ENCODE measurements at places on chromosomes 13 and 19.

DNA sequence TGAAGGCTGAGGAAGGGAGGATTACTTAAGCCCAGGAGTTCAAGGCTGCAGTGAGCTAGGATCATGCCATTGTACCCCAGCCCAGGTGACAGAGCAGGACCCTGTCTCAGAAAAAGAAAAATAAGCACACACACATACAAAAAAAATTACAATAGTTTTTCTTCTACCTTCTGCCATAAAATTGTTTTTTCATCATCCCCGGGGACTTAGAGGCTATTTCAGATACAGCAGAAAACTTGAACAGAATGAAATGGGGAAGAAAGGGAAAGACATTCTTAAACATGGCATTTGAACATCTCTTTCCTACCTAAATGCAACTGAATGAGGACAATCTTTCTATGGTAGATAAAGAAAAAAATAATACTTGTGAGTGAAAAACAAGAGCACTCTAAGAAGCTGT, 109.1 kb downstream of the KCTD12 start:
- DNase-seq = no peak

DNA sequence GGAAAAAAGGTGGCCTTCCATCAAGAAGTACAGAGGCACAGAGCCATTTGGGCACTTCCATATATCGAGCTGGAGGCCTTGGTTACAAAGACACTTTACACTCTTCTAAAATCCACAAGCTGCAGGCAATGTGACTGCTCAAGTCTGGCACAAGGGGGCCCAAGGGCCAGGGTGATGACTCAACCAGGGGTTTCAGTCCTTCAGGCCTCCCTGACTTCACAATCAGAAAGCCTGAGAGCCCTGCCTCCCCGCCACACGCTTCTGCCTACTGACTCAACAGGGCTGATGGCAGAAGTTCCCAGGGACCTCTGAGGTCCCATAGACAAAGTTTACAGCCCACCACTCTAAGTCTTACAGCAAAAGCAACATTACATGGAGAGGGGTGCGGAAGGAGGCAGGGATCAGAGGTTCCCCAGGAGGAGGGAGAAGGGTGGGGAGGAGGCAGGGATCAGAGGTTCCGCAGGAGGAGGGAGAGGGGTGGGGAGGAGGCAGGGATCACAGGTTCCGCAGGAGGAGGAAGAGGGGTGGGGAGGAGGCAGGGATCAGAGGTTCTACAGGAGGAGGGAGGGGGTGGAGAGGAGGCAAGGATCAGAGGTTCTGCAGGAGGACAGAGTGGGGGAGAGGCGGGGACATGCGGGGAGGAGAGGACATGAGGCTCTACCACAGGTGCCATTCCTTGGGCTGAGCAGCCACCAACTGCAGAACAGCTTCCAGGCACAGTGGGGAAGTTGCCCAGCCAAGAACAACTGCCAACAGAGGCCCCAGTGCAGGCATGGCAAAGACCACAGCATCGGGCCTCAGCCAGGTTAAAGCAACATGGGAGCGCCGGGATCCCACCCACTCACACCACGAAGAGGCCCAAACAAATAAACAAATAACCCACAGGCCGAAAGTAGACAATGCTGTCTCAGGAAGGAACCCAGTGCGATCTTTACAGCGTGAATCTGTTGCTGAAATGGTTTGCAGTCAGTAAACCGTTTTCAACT, 52.0 kb downstream of the SLC7A1 start:
- DNase-seq = peak; percentile 79

DNA sequence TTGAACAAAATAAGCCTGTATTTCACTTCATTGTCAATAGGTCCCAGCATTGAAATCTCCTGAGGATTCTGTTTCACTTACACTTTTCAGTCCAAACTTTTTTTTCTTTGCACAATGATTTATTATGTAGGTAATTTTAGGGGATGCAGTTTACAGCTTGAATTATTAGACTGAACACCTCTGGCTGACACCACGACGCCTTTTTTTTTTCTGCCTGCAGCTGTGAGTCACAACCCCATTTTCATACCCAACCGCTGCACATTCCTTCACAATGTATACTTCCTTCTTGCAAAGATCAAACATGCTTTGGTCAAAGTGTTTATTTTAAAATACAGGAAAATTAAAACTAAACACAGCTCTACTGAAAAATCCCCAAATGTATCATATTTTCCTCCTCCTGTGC, 11.4 kb downstream of the ZIC2 start:
- no peak for DNase-seq

DNA sequence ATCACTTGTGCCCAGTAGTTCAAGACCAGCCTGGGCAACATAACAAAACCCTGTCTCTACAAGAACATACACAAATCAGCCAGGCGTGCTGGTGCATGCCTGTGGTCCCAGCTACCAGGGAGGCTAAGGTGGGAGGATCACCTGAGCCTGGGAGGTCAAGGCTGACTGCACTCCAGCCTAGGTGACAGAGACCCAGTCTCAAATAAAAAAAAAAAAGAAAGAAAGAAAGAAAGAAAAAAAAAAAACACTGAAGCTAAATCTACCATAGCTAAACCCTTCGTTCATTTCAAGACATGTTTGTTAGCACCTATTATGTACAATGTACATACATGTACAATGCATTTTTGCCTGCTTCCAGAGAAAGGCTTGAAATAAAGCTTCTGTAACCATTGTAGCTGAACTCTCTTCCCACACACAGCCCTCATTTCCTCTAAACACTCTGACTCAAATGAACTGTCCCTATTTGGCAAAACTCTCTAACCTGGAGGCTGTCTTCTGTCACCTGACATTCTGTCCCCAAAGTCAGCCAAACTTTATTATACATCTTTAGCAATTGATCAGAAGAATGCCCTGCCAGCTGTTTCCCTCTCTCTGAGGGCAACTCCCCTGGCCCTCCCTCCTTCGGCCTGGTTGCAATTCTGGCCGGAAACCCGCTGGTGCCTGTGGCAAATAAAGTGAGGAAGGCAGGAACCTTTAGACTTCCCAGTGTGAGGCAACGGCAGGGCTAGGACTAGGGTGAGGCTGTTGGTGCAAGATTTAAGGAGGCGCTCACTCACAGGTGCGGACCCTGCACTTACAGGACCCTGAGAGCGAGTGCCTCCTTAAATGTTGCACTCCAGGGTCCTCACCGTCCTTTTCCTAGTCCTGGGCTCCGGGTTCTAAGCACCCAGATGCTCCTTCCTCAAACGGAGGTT, 1.8 kb downstream of the ETHE1 start:
- peak; percentile 52 for DNase-seq

DNA sequence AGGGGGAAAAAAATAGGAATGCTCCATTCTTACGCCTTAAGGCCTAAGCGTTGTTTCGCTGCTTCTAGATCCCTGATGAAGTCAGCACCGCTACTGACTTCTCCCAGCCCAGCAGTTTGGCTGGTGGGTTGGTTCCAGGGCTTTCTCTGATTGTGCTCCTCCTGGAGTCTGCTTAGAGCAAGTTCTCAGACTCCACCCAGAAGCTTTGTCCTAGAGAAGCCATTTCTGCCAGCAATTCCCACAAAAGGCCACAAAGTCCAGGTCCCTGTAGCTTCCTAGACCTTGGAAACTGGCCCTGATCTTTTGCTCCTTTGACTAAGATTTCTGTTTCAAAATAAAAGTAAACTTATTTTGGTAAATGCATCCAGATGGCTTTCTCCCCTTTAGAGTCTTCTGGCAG, 65.4 kb downstream of the KCTD12 start:
- DNase-seq = no peak

DNA sequence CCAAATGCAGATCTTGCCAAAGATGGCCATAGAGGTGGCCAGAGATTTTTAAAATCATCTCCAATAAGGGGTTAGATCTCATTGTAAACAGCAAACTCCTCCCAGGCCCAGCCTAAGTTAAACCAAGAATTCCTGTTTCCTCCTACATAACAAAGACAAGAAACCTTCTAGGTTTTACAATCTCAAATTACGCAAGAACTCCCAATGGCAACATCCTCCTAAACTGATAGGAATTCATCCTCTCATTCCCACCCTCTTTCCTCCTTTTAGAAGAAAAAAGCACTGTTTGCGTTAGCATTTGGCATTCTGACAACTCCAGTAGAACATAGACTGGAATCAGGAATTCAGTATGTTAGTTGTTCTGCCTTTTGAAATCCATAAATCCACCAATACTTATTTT, 14.6 kb downstream of the PROSER1 start:
- no peak for DNase-seq

- DNase-seq = no peak
Observed at GRCh38 chr19:29854033-29854432, 42.2 kb downstream of the CCNE1 start.

GRCh38 chr19:35746531-35746930, 1.1 kb downstream of the PSENEN start:
- no peak for DNase-seq

DNA sequence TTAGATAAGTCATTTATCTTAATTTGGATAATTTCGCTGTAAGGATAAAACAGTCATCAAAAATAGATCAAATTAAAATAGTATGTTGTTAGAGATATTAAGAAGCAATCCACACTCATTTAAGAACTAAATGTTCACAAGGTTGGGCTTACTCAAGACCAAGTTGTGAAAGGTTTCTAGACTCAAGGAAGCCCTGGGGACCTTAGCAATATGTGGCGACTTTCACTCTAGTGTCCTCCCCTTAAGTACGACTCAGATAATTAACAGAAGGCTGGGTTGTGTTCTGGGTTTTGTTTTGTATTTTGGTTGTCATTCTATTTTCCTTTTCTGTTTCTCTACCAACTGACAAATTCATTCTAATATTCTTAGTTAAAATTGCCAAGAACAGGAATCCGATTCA, 1008.0 kb downstream of the PCDH9 start:
- no peak for DNase-seq

GRCh38 chr19:18130523-18131242, 22.3 kb upstream of the PIK3R2 start:
- DNase-seq = no peak

- no peak for DNase-seq
Observed at GRCh38 chr13:67042556-67042955, 187.6 kb downstream of the PCDH9 start.

DNA sequence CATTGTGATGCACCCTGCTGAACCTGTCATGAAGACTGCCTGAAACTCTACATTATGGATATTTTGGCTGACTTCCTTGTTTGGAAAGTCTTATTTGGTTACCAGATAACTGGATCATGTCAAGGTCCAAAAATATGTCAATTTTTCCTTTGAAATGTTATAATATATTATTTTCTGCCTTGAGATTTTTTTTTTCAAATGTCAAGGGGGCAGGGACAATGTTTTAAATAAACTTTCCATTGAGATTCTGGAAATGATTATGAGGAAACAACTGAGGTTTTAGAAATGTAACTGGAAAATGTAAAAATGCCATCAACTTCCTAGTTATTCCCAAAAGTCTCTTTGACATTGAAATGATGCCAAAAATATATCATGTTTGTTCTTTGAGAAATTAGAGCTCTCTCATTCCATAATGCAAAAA, 117.0 kb downstream of the RFC3 start:
- no peak for DNase-seq

DNA sequence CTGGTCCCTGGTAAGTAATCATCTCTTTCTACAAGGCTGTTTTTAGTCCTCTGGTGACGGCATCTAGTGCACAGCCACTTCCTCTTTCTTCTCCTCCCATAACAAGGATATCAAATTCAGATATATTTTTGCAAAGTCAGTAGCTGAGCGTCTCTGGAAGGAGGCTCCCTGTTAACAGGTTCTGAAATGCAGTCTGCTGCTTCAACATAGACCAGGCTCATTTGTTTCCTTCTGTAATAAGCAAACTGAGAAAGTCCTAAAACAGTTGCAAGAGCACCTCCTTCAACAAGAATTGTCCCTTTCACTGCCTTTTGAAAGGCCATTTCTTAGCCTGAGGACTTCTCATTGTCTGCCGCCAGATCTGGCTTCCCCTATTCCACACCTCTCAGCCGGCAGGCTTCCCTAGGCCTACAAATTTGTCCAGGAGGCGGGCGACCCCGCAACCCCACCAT, 7.4 kb upstream of the ZSCAN5A start:
- no peak for DNase-seq

All from activated CD4-positive, alpha-beta T cell treated with anti-CD3 and anti-CD28 coated beads, Interleukin-2, amount 50 U/mL, for 16 hours (primary cell).